CD8-positive, alpha-beta memory T cell (primary cell): ENCODE measurements at places on chromosomes 2 and 18. TPM values are rescaled to one million over a fixed set of nuclear protein-coding genes. Genes with fewer than 3 reads are reported as not detected.

PXDN gene
- 1.00 TPM for total RNA-seq

SPATA3 gene
- total RNA-seq = not detected

- no peaks in the 10 kb centered on the region for H3K27me3 ChIP-seq
- H3K36me3 ChIP-seq = no peaks in the 10 kb centered on the region
- H3K27ac ChIP-seq = no peak overlapping the region
- H3K4me1 ChIP-seq = peaks cover 69% of the 10 kb centered on the region
Observed at GRCh38 chr2:101734505-101735165, 37.1 kb downstream of the MAP4K4 start.

DNA sequence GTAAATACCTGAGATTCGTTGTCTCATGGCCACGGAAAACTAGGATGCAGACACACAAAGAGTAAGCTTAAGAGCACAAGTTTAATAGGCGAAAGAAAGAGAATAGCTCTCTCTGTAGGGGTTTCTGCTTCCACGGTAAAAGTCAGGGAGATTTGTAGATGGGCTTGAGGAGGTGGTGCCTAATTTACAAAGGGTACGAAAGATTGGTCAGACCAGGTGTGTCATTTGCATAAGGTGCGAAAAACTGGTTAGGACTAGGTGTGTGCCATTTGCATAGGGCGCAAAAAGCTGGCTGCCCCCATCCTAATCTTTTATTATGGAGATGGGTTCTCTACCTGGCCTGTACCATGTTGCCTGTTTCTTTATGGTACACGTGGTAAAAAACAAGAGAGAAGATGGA lies 170.5 kb upstream of the DOK6 start:
- no peak overlapping the region for H3K4me3 ChIP-seq
- no peaks in the 10 kb centered on the region for H3K27me3 ChIP-seq
- H3K36me3 ChIP-seq = no peaks in the 10 kb centered on the region
- no peaks in the 10 kb centered on the region for H3K4me1 ChIP-seq
- DNase-seq = no peak
- H3K27ac ChIP-seq = no peak overlapping the region

GRCh38 chr2:157940024-157940423 lies 63.9 kb upstream of the ACVR1 start:
- H3K27ac ChIP-seq = no peak overlapping the region
- no peak for DNase-seq
- no peaks in the 10 kb centered on the region for H3K4me1 ChIP-seq
- no peaks in the 10 kb centered on the region for H3K27me3 ChIP-seq
- H3K36me3 ChIP-seq = no peaks in the 10 kb centered on the region
